Uterus (tissue), 4 donors: ENCODE measurements at places on chromosomes 2 and 18. TPM values are rescaled to one million over a fixed set of nuclear protein-coding genes. Genes with fewer than 3 reads are reported as not detected.

GRCh38 chr2:17879137-17879912 lies 858 bp downstream of the KCNS3 start:
- peak; percentile 40 for DNase-seq

AGAP1 gene
- 5.3 TPM for total RNA-seq

GRCh38 chr2:96342085-96342484 lies 6.5 kb downstream of the NCAPH start:
- no peak for DNase-seq

- no peak for DNase-seq
These were observed 101.8 kb downstream of the ASAP2 start for GRCh38 chr2:9308186-9308955.

DNA sequence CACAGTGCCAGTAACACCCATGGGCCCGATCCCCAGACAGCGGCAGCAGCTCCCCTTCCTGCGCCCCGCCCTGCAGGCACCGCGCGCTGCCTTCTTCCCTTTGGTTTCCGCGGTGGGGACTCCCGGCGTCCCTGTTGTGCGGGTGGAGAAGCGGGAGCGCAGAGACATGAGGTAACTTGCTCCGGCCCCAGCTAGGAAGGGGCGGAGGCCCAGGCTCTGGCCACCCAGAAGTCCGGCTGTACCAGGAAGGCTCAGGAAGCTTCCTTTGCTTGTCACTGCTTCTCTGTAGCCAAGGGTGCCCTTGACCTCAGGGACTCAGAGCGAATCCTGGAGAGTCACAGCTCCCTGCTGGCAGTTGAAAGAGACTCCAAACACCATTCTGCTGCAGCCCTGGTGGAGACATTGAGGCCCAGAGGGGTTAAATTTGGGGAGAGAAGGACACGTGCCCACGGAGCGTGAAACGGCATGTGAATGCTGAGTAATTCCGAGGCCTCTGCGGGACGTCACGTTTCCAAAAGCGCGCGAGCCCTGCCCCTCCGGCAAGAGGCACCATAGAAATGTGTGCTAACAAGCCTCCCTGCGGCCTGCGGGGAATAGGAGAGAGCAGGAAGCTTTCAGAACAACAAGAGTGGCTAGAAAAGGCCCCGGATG lies 6.7 kb upstream of the ADCY3 start:
- peak; percentile 70 for DNase-seq

MEP1B gene
- not detected for total RNA-seq

GRCh38 chr2:240434728-240435456 lies 571 bp upstream of the GPC1 start:
- DNase-seq, result peak; percentile 95

DNA sequence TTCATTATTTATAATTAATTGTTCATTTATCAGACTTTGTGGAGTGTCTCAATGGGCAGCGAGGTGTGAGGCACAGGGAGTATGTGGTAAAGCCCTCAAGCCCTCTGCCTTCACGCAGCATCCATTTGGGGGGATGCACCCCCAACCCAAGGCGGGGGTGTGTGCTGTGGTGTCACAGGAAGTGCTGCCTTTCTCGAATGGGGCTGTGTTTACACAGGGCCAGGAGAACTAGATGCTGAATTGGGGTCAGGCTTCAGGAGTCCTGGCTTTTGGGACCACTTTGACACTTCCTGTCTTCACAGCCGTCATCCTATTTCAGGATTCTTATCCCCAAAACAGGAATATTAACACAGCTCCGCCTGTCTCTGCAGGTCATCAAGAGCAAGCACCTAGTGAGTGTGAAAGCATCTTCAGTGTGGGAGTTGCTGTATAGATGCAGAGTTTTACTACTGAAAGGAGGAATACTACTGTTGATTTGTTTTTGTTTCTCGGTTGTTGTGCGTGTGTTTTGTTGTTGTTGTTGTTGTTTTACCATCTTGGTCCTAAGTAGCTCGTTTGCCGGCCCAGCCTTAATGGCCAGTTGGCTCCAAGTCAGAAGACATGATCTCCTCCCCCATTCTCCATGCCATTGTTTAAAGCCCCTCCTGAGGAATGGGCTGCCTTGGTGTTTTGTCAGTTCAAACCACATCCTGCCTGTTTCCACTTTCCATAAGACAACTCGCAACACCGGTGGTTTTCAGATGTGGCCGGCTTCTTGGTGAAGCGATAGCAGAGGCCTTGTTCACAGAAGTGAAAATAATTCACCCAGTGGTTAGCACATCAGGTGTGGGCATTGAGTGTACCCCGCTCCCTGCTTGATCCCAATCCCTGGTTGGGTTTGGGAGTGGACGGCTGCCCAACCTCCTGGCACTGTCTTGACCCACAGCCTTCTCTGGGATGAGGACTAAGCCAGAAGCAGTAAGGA lies 221.3 kb downstream of the BCL2 start:
- DNase-seq, result no peak

LRRTM1 gene
- not detected for total RNA-seq

KRTCAP3 gene
- 1.9 TPM for total RNA-seq
